ENCODE measurements at places on chromosomes 4 and X. TPM values are rescaled to one million over a fixed set of nuclear protein-coding genes. Genes with fewer than 3 reads are reported as not detected.

RNF175 gene
- 0.19 TPM for total RNA-seq

- no peak for DNase-seq
Measured at GRCh38 chr4:44842531-44842930, 116.2 kb upstream of the GNPDA2 start.

- DNase-seq: no peak
Measured at GRCh38 chr4:98677799-98678198, 19.4 kb upstream of the TSPAN5 start.

DNA sequence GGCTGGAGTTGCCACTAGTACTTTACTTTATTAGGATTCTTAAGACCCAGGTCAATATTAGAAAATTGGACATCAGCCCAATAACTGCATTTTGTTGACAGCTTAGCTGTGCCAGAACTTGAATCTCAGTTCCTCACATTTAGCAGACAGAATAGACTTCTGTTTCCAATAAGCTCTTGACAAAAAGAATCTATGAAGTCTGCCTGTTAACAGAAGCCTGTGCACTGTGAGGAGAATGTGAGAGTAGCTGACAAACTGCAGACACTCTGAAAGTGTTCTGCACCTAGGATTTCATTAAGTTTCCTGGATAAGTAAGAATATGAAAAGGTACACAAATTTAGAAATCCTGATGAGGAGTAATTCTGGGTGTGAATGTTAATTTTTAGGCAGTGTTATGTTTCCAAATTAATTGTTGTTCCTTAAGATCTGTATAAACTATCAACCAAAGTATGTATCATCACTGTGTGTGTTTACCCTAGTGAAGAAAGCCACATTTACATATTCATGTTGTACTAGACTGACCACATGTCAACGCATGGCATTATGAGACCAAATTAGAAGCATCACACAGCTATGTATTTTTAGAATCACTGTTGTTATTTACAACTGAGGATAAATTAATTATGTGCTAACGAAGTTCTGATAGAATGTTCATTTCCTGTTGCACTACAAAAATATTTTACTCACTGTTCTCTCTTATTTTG is 756.4 kb upstream of the IGFBP7 start:
- DNase-seq: no peak

- no peak for DNase-seq
Measured at GRCh38 chr4:5004496-5004895, 14.8 kb downstream of the CYTL1 start.

PHEX gene
- 0.52 TPM for total RNA-seq

GRCh38 chr4:88130544-88131305 is 27.7 kb downstream of the ABCG2 start:
- no peak for DNase-seq

DNA sequence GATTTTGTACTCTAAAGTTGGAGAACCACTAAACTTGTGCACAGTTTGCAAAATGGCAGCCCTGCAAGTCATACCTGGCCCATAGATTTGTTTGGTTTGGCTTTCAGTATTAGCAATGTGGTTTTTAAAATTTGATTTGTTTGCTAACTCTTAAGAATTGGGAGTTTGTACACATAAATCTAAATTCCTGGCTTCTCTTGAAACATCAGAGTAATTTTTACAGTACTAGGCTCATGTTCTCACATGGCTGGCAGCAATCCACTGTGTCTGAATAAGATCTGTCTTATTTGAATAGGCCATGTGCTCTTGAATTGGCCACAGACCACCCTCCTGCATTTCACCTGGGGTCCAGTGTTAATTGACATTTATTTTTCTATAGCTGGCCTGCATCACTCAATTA is 21.3 kb downstream of the DIAPH2 start:
- DNase-seq: no peak

GRCh38 chrX:10945498-10945897 is 165.6 kb upstream of the HCCS start:
- DNase-seq: no peak

SYTL5 gene
- total RNA-seq: not detected

GRCh38 chr4:69708211-69708610 is 52.2 kb downstream of the SULT1B1 start:
- DNase-seq: no peak

- DNase-seq: no peak
Measured at GRCh38 chrX:20372533-20372932, 105.8 kb upstream of the RPS6KA3 start.

DNA sequence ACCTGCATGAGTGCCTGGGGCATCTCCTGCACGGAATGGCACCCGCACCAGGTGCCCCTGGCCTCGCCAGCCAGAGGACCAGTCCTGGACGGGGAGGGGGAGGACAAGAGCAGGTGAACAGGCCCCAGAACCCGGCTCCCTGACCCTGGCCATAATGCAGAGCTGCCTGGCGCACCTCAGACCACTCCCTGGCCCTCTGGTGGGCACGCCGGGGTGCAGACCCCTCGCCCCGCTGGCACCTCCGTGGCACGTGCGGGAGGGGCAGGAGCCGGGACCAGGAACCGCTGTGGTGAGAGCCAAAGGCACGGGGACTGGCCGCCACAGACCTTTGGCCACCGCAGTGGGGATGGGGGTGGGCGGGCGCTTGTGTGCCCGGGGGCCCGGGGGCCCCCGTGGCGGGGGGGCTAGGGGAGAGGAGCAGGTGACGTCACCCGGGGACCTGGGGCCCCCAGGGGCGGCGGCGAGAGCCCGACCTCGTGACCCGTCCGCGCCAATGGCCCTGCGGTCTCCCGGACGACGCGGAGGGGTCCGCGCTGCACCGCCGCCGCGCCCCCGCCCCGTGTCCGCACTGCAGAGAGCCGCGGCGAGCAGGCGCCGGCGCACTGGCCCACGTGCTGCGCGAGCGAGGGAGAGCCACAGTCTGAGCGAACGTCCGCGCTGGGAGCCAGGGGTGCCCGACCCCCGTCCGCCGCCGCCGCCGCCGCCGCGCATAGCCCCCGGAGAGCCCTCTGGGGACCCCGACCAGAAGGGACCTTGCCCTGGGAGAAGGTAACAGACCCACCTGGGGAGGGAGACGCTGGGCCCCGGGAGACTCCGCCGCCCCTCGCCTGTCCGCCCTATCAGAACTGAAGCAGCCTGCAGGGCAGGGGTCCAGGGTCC is at the start of gene PNMA3:
PNMA3 (plus strand) TSS at position 600 of the 879 bp plus-strand sequence. CDS start 586 bp downstream, outside the sequence.
- DNase-seq: no peak

DNA sequence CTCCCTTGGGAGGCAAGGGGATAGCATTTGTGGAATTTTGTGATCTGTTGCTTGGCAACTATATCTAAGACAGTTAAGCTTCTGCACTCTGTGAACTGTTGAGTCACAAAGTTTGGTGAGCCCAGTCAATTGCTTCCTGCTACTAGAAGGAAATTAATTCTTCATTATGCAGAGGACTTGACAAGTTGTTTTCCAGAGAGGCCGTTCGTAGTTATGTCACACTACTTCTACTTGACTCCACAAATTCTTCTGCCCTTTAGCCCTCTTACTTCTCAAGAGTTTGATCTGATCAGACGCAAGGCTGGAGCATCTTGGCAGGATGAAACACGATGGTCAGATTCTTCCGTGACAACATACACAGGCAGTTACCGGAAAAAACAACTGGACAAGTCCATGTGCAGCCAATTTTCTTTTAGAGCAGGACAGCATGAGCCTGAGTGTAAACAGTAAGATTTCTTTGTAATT is at the start of gene C4orf51:
C4orf51 (plus strand) TSS at position 156 of the 465 bp plus-strand sequence; CDS start at position 214, 58 bp downstream.
- DNase-seq: no peak

GRCh38 chrX:20267931-20268701 is 1.4 kb upstream of the RPS6KA3 start:
- DNase-seq: no peak

DNA sequence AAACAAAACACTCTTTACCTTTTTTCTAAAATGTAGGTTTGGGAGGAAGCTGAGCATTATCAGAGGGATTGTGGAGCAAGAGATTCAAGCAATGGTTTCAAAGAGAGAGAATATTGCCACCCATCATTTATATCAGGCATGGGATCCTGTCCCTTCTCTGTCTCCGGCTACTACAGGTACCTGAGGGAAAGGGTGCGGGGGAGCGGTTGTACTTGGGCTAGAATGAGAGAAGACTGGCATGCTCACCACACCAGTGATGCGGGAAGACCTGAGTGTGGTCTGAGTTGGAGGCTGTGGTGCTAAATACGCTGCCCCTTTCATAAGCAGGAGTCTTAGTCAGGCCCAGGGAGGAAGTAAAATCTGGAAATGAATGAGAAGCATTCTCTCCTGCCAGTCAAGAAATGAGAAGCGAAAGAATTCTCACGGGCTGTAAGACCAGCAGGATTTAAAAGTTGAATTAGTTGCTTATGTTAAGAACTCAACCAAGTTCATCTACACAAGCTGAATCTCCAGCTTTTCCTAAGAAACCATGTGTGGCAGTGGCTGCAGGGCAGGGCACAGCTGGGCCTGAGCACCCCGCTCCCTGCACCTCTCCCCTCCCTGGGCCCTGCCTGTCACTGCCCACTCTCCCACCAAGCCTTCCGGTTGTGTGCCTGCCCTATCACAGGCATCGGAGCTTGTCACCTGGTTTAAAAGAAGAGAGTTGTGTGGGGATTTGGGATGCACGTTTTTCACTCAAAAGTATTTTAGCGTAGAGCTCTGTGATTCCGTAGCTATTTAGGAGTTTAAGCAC is 24.8 kb upstream of the MSANTD1 start:
- no peak for DNase-seq

DNA sequence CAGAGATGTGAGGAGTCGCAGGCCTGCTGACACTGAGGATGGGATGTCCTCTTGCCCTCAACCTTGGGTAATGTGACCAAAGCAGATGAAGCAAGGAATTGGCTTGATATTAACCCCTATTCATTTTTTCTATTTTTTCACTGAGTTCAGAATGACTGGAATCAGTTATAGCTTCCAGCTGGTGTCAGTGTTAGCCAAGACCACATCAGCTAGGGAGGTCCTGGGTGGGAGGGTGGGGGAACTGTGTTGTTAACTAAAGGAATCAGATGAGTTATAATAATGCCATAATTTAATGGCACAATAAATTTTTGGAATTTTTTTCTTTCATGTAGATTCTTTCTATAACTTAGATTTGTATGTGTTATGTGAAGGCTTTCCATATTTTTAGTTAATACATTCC is 91.9 kb downstream of the EGF start:
- peak; percentile 12 for DNase-seq

GLRB gene
- total RNA-seq: 1.5 TPM

- DNase-seq: no peak
Measured at GRCh38 chr4:153248641-153249198, 44.5 kb downstream of the TRIM2 start.

GRCh38 chrX:7190157-7190556 is 42.2 kb upstream of the PUDP start:
- DNase-seq: no peak

DNA sequence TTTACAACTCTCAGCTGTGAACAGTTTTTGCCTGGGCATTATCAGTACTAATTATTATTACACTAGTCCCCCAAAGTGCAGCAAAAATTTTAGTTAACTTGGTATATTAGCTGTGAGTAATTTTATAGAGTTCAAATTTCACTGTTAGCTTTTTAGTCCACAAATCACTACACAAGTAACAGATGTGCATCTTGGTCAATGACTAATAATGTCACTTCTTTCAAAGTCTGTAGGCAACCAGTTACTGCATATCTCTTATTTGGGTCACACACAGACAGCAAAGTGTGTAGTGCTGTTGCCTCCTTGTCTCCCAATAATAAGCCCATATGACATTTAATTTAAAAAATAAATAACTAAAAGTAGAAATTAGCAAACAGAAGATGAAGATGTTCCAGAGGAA is 159.9 kb downstream of the SCFD2 start:
- DNase-seq: no peak

- no peak for DNase-seq
Measured at GRCh38 chr4:87961993-87962392, 13.5 kb upstream of the SPP1 start.

GRCh38 chr4:181796502-181796901 is 446.7 kb upstream of the TENM3 start:
- DNase-seq: no peak

TLR10 gene
- total RNA-seq: 0.17 TPM

TMPRSS11F gene
- not detected for total RNA-seq

DNA sequence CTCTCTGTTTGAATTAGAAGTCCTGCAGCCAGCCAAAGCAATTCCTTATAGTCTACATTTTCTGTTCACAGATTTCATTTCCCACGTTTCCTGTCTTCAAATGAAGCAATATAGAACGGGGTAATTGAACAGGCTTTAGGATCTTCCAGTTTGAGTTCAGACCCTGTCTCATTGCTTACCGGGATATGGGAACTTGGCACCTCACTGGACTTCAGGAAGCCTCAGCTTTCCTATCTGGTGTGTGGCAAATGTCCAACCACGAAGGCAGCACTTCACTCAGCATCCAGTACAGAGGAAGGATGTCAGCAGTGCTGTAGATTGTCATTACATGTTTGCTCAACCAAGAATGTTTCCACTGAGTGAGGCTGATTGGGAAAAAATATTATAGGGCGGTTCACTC is 271.1 kb upstream of the ZFP42 start:
- DNase-seq: no peak

DKK2 gene
- total RNA-seq: 0.83 TPM

SPARCL1 gene
- total RNA-seq: 1,947 TPM

- DNase-seq: no peak
Measured at GRCh38 chrX:31266203-31267076, 194.6 kb upstream of the FTHL17 start.

AADAT gene
- total RNA-seq: 2.9 TPM

GRCh38 chr4:124768596-124769365 is 56.2 kb upstream of the ANKRD50 start:
- no peak for DNase-seq

- no peak for DNase-seq
Measured at GRCh38 chrX:12058087-12058486, 80.2 kb upstream of the FRMPD4 start.

- DNase-seq: no peak
Measured at GRCh38 chr4:117421706-117422105, 336.3 kb upstream of the TRAM1L1 start.

TIGD4 gene
- total RNA-seq: 0.52 TPM

- DNase-seq: no peak
Measured at GRCh38 chr4:145663194-145663593, 16.8 kb upstream of the C4orf51 start.

PTCHD1 gene
- 8.9 TPM for total RNA-seq

DNA sequence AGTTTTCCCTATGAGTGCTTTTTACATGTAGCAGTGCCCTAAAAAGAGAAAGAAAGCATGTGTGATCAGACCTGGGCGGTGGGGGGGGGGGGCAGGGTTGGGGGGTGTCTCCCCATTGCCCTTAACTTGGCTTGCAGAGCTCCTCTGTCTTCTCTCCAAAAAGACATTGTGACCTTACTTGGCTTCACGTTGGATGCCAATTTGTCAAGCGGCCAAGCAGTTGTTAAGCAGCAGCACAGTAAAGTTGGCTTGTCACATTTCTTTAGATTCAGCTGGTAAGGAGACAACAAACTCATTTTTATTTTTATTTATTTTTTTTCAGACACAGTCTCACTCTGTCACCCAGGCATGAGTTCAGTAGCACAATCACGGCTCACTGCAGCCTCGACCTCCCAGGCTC is 57.3 kb upstream of the ZNF157 start:
- no peak for DNase-seq
